Stimulated activated CD4-positive, alpha-beta T cell treated with anti-CD3 and anti-CD28 coated beads, Interleukin-12 subunit alpha, Interleukin-12 subunit beta, amount 100 ng/mL, for 48 hours (primary cell): ENCODE measurements at places on chromosomes 6 and 20.

- DNase-seq, result no peak
Measured at GRCh38 chr20:19826179-19826914, 68.3 kb downstream of the RIN2 start.

DNA sequence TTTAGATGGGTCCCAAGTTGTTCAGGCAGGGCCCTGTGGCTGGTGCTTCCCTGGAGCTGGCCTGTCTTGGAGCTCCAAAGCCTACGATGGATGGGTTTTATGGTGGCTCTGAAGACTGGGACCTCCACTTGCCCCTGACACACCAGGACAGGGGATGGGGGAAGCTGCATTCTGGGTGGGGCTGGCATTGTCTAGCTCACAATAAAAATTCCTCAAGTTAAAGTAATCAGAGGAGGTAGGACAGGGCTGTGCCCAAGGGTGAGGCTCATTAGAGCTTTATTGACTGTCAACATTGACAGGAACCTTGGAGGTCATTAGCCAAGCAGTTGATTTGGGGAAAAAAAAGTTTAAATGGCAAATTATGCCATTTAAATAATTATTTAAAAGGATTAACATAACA lies 35.7 kb downstream of the TFAP2C start:
- DNase-seq, result no peak

DNA sequence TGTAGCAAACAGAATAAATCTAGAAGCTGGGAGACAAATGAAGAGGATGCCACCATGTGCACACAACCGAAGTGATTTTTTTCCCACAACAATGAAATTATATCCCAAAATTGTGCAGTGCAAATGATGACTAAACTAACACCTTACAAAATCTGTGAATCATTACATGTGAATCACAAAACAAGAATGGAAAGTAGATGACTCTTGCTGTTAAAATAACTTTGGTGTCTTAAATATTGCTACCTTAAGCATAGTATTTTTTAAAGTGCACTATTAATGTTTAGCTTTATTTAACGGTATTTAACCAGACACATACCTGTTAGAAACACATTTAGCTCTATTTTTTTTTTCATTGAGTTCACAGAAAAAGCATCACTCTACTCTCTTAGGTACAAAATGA lies 190.8 kb downstream of the TBC1D32 start:
- DNase-seq, result no peak

GRCh38 chr20:39961637-39962244 lies 727.3 kb downstream of the MAFB start:
- no peak for DNase-seq

- no peak for DNase-seq
Measured at GRCh38 chr6:168576388-168576787, 135.4 kb downstream of the SMOC2 start.

- no peak for DNase-seq
Measured at GRCh38 chr6:118476551-118476950, 71.5 kb upstream of the PLN start.

- DNase-seq, result no peak
Measured at GRCh38 chr6:125748406-125749172, 843 bp upstream of the HEY2 start.
